Right renal pelvis (tissue), 4 donors: ENCODE measurements at places on chromosomes 12 and 14.

DNA sequence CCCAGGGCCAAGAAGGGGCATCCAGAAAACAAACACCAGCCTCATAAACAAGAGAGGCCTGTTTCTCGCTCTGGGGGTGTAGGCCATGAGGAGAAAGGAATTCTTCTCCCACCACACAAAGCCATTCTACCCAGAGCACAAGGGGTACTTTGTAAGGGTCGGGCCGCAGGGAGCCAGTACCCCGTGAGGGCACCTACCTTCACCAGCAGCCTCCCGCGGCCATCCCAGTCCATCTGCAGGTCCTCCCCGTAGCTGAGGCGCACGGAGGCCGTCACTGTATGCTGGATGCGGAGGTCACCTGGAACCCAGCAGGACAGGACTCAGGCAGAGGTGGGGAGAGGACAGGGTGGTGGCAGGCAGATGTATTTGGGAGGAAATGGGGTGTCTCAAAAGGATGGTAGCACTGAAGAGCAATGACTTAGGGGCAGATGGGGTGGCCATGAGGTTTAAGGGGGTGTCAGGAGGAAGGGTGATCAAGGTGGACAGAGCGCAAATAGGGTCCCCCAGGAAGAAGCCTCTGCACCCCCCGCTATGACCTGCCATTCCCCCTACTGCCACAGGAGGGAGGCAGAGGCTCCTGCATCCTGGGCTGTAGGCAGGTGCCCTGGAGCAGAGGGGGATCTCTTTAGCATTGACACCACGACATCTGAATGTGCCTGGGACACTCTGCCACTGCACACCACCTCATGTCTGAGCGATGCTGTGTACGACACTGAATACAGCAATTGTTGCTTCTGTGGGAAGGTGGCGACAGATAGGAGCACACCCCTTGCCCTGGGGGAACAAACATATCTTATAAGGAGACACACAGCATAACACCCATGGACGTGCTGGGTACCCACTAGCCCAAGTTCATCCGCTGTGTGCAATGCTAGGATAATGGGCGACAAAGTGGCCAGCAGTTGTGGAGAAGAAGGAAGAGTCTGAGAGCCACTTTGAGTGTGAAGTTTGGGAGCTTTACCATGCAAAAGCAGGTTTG, 61.4 kb downstream of the VWF start:
- no peak for DNase-seq

GRCh38 chr12:59372956-59373355, 222.9 kb upstream of the SLC16A7 start:
- DNase-seq, result no peak

- DNase-seq, result peak; percentile 61
These were observed 117.2 kb downstream of the GRIN2B start for GRCh38 chr12:13864081-13864673.

- no peak for DNase-seq
These were observed 81.1 kb downstream of the ESR2 start for GRCh38 chr14:64213086-64213485.
